ENCODE measurements at places on chromosomes 16 and 17.

GRCh38 chr17:38613981-38614779 is 8.4 kb upstream of the SRCIN1 start:
- no peak for DNase-seq

DNA sequence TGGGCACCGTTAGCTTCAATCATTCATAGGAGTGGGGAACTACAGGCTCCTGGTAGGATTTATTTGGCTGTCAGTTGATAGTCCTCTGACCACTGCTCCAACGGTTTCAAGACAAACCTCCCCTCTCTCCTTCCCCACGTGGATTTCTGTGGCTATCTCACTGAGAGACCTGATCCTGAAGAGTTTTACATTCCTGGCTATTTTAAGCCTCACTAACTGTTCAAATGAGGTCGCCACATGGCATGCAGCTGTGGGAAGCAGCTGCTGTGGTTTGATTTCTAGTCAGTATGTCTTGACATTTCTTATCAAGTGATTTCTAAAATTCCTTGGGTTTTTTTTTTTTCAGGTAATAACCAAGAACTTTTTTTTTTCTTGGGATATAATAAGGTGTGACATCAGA is 38.3 kb downstream of the CDK5R1 start:
- no peak for DNase-seq

- DNase-seq: no peak
These were observed 289.6 kb upstream of the ERCC4 start for GRCh38 chr16:13630374-13630773.

- DNase-seq: no peak
These were observed 1.2 kb downstream of the HAS3 start for GRCh38 chr16:69106491-69107315.

DNA sequence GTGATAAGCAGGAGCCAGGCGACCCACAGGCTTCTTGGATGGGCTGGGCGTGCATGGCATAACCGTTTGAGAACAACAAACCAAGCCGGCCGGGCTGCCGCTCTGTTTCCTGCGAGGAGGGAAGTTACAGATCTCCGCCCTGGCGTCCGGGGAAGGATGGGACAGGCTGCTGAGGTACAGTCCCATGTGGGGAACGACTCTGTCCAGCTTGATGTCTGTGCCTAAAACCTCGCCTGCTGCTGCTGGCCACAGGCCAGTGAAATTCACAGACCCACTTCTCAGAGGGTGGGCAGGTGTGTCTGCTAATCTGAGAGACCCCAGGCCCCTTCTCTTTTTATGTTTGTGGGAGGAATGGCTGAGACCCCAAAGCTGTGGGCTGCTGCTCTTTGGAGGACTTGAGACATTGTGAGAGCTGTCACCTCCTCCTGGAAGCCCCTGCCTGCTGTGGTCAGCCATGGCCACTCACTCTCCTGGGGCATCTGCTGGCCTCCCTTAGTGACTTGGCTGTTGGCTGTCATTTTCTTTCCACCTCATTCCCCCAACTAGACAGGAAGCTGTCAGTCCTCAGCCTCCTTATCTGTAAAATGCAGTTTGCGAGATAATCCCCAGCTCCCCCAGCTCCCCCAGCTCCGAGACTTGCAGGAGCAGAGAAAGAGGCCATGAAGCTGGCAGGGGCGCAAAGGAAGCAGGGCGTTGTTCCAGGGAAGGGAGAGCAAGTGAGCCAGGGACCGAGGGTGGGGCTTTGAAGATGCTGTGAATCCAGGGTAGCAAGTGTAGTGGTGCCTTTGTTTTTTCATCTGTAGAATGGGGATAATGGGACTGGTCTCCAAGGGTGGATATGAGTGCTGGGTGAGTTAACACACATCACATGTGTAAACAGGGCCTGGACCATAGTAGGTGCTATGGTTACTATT is 51.0 kb downstream of the CMIP start:
- no peak for DNase-seq

DNA sequence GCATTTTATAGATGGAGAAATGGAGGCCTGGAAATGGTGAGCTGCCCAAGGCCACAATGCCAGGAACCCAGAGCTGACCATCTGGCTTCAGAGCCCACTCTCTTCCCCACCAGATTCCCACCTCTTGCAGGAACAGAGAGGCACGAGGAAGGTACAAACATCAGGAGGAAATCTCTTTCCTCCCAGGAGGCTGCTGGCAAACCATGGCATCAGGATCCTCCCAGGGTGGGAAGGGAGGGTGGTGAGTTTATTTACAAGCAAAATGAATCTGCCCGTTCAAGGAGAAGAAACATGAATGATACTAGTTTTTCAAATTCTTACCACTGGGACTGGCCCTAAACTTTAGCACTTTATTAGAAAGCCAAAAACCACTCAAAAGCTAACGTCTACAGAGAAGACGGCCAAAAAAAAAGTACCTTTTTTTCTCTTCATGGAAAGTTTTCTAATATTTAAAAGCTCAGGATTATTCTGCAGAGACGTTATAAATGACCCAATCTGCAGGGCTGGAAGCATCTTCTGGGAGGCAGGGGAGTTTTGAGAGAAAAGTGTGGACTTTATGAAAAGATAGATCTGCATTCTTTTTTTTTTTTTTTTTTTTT is 79.1 kb downstream of the NXN start:
- DNase-seq: no peak

DNA sequence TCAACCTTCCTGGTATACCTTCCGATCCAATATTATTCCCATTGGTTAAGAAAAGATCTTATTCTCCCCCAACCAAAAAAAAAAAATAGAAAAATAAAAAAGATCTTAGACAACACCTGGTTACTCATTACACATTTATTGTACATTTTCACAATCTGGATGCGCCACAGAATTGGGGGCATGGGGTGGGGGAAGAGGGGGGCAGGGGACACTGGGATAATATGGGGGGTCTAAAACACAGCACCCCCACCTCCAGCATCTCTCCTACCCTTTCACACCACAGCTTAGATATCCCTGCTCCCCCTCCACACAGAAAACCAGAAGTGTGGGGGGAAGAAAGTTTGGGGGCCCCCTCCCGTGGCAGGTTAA is 3.7 kb downstream of the VAMP2 start:
- no peak for DNase-seq

DNA sequence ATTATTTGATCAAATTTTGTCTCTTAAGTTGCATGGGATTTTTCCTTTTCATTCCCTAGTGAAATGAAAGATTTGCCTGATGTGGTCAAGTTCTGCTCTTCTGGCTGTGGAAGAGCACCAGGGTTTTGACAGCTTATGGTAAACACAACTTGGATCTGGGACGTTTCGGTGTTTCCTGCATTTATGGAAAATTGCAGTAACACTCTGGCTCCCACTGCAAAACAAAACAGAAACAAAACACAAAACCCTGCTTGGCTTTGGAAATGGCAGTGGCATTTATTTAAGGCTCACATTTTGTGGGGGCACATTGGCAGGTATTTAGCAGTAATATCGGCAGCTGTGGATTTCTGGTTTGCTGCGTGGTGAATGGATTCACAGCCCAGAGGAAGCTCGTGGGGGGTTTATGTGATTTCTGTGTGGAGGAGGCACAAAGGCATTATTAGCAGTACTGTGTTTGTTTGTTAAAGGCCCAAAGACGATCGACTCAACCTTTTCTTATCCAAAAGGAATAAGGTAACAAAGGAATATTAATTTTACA is 377.8 kb downstream of the SNX29 start:
- DNase-seq: no peak

GRCh38 chr17:44376124-44376523 is 12.5 kb upstream of the FAM171A2 start:
- DNase-seq: no peak

GRCh38 chr16:81548876-81549546 is 104.4 kb downstream of the CMIP start:
- no peak for DNase-seq

GRCh38 chr16:563072-563644 is 3.0 kb downstream of the PRR35 start:
- no peak for DNase-seq

All from stimulated activated CD4-positive, alpha-beta T cell treated with anti-CD3 and anti-CD28 coated beads, Interleukin-12 subunit alpha, Interleukin-12 subunit beta, amount 100 ng/mL, for 4 hours (primary cell).